ENCODE measurements at places on chromosomes 13 and 19.

GRCh38 chr19:12723381-12723640 is 421 bp downstream of the TNPO2 start:
- DNase-seq = no peak

GRCh38 chr19:35039881-35040825 is 1.4 kb upstream of the HPN start:
- no peak for DNase-seq

DNA sequence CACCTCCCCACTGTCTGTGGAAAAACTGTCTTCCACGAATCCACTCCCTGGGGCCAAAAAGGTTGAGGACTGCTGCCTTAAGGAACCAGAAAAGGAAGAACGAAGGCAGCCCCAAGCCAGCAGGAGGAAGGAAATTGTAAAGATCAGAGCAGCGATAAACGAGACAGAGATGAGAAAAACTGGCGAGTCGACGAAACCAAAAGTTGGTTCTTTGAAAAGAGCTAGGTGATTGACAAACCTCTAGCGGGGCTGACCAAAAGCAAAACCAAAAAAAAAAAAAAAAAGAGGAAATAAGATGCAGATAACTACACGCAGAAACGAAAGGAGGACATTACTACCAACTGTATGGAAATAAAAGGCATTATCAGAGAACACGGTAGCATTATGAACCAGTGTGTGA is 76.9 kb downstream of the GADD45B start:
- peak; percentile 24 for DNase-seq

GRCh38 chr19:4264812-4265211 is 14.3 kb upstream of the SHD start:
- DNase-seq = no peak

GRCh38 chr13:21694831-21695230 is 24.0 kb downstream of the FGF9 start:
- DNase-seq = no peak

- no peak for DNase-seq
Observed at GRCh38 chr19:10987571-10988297, 26.9 kb downstream of the SMARCA4 start.

DNA sequence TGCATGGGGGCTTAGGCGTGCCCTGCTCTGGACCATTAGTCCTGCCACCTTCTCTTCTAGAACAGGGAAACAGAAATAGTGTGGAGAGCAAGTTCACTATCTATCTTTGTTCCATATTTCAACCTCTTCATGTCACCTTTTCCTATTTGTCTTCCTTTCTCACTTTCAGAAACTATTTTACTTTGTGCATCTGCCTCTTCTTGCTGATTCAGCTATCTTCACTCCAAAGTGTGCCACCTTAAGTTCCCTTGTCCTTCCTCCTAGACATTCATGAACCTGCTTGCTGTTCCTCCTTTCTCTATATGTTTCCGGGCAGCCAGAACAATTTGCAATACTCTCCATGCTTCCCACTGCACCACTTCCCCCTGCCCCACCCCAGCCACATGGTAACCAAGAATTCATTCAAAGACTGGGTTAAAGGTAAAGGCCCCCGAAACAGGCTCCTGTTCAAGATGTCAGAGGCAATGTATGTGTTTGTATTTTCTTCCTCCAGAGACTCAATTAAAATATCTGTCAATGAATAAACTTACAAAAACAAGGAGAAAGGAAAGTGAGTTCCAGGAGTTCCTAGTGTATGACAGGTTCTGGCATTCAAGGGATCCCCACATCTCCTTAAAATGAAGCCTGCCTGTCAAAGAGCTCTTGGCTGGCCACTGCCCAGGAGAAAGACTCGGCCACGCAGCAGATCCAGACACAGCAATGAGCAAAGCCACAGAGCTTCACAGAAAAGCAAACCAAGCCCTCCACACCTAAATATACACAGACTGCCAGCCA is 268.1 kb downstream of the DNAJC15 start:
- no peak for DNase-seq

DNA sequence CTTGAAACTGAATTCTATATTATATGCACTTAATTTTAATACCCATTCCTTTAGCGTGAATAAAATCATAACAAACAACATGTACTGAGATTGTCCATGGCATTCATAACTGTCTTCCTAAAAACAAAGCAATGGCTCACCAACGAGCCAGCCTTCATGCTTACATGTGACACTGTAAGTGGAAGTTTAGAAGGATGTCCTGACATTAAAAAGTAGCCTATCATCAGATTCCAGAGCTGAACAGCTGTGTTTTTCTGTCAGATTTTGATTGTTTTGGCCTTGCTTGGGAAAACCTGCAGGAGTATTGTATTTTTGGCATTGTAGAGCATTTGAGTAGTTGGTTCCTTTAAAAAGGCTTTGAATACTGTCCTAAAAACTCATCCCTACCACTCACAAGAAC is 21.3 kb downstream of the ANKRD10 start:
- DNase-seq = no peak

- no peak for DNase-seq
Observed at GRCh38 chr19:18684642-18684993, 1.1 kb downstream of the CRTC1 start.

- DNase-seq = no peak
Observed at GRCh38 chr19:43489310-43489709, 15.2 kb downstream of the PHLDB3 start.

DNA sequence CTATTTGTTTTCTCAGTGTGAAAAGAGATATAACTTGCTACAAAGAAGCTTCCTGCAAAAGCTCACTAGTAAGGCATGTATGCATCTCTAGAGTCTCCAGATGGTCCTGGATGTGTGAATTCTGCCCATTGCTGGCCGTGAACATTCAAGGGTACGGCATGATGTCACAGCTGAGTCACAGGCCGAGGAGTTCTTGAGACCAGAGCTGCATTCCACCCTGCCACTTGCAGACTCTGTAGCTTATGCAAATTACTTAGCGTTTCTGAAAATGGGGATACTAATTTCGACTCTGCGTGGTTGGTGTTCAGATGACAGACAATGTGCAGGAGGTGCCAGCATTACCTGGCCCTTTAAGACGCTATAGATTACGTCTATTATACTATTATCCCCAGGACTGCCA is 470.7 kb downstream of the ZNF536 start:
- no peak for DNase-seq

DNA sequence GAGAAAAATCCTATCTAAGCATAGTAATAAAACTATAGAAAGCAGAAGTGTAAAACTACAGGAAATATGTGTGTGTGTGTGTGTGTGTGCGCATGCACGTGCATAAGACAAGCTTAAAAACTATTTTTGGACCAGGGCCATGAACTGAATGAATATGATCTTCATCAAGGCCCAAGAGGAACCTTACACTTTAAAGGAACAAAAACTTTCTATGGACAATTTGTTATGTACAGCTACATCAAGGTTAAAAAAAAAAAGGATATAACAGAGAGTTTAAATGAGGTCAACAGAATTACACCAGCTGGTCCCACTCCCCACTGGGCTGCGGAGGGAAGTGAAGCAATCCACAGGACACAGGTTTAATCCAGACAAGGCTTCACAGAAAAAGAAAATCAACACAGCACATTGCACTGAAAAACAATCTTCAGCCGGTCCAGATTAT is 151.1 kb downstream of the LHFPL6 start:
- DNase-seq = no peak

DNA sequence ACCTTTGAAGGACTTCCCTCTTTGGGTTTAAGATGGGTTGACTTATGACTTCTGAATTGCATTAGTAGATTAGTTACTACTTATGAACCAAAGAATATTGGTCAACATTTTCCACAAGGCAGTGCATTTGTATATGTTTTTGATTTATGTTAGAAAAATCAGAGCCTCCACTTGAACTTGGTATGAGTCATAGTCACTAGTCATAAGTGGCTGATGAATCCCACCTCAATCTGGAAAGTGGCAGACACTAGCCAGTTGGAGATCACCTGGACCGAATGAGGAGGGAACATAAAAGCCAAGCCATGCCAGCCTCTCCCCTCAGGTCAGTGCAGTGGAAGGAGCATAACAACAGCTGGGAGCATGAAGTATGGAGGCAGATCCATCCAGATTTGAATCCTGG is 39.3 kb upstream of the SPART start:
- DNase-seq = no peak

GRCh38 chr13:26735677-26736076 is 24.9 kb downstream of the GPR12 start:
- no peak for DNase-seq

DNA sequence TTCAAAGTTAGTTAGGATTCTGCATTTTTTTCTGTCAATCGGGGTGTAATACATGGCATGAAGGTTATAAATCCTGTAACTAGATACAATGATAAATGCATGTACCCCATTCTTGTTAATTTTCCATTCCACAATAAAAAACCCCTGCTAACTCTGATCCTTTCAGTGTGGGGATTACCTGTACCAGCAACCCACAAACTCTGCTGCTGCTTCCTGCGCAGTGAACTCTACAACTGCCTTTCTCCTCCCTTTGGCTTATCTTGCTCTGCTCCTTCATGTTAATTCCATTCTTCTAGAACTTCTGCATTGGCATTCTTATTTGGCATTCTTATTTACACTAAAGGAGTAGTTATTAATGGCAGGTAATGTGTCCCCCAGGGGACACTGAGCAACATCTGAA is 273.1 kb downstream of the KLF12 start:
- DNase-seq = no peak

DNA sequence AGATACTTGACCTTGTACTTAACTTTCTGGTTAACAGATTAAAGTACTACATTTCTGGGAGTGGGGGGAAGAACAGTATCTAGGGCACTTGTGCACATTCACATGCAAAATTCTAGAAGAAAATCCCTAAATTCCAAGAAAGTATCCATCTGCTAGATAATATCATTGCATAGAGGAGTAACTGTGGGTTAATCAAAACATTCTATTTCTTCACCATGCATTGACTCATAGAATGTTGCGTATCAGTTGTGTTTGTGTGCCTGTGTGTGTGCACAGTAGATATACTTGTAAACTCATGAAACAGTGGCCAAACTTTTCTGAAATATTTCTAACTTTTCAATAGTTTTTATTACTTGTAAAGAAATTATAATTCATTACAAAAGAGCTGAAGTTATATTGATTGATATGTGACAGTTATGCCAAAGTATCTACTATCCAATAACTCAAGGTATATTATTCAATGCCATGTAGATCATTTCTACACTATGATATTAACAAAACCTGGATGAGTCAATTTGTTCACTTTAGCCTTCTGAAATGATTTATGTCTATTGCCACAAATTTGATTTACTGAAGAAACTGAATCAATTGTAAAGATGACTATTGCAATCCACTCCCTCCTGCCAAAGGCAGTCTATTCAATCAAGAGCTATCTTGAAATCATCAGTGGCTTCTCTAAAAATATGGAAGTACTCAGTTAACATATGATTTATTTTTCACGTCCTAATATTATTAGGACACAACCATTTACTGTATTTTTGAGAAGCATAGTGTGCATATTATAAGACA is 756.7 kb upstream of the ARGLU1 start:
- DNase-seq = no peak

- DNase-seq = no peak
Observed at GRCh38 chr13:35764326-35765015, 288.0 kb upstream of the MAB21L1 start.

DNA sequence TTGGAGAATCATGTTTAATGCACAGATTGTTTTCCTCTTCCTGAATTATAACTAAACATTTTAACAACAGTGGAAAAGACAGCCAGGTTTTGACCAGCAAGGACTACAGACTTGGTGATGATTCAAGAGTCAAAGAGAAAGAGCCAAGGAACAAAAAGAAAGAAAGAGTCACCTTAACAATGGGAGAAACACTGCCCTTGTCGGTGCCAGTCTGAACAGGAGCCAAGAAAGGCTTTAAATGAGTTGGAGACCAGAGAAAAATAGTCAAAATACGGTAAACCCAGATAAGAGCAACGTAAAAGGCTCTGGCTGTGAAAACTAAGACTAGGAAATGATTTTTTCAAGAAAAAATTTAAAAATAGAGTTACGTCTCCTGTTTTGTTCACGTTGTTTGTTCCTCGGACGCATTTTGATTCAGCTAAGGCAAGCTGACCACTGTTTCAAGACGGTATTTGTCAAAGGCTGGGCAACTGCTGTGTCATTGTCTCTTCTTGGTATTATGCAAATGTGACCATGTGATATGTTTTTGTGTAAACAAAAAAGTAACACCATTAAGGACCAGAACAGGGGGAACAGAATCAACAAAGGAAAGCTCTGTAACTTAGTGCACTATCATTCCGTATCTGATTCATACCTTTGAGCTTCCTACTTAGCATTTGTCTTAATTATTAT is 634.5 kb downstream of the LIG4 start:
- no peak for DNase-seq

- DNase-seq = no peak
Observed at GRCh38 chr13:95677564-95678266, 776 bp downstream of the DNAJC3 start.

DNA sequence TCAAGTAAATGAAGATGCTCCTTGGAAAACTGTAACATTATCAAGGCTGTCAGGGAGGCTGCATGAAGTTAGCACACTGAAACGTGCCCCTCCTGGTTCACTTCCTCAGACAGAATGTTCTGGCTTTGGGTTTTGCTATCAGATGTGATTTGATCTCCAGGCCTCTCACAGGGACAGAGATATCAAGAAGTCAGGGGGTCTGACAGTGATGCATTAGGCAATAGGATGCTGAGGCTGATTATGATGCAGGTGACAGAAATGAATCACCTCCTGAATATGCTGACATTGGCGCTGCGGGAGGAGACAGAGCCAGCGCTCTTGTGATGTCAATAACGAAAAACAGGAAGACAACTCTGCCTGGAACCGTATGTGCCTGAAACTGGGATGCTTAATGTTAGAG is 278.5 kb downstream of the DCT start:
- no peak for DNase-seq

DNA sequence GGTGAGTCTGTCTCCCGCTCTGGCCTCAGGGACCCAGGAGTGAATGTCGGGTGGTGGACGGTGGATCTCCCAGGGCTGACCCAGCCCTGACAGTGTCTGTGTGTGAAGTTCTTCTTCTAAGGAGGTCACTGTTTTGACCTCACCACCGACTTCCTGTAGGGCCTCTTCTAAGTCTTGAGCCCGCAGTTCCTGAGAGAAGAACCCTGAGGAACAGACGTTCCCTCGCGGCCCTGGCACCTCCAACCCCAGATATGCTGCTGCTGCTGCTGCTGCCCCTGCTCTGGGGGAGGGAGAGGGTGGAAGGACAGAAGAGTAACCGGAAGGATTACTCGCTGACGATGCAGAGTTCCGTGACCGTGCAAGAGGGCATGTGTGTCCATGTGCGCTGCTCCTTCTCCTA is at the start of gene SIGLEC7:
Gene SIGLEC7 (plus strand): TSS at position 183 of the 400 bp plus-strand sequence. CDS start 69 bp downstream, at position 252.
- DNase-seq = no peak
